ENCODE measurements at places on chromosomes 2 and 18. TPM values are rescaled to one million over a fixed set of nuclear protein-coding genes. Genes with fewer than 3 reads are reported as not detected.
A peak's percentile ranks its signal among the peaks of the same experiment; 100 is the strongest.

The TTR gene
- not detected for total RNA-seq

The SERPINB11 gene
- not detected for total RNA-seq

The SANBR gene
- 13.8 TPM for total RNA-seq

GRCh38 chr2:240646900-240647502 lies 21.7 kb downstream of the GPR35 start:
- H3K4me1 ChIP-seq, result no peaks in the 10 kb centered on the region
- H3K4me3 ChIP-seq, result no peak overlapping the region
- H3K36me3 ChIP-seq, result no peaks in the 10 kb centered on the region
- peaks cover 10% of the 10 kb centered on the region for H3K27me3 ChIP-seq

DNA sequence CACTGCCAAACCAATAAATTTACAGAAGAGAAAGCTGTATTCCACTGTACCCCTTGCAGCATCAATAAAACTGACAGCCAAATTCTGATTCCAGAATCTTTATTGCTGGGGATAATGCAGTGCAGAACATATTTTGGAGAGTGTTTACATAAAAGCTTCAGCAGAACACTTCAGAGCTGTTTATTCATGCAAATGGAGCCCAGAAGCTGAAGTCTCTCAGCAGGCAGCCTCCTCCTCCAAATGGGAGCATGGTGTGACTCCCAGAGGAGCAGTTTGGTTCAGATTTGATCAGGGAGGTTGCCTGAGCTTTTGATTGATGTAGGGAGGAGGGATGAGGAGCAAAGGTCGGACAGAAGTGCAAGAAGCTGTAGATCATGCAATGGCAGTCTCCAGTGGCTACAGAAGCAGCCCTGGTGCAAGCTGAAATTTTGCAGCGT lies 22.4 kb downstream of the LHCGR start:
- no peak overlapping the region for H3K27ac ChIP-seq
- no peaks in the 10 kb centered on the region for H3K36me3 ChIP-seq
- no peaks in the 10 kb centered on the region for H3K27me3 ChIP-seq
- no peak overlapping the region for H3K4me3 ChIP-seq

DNA sequence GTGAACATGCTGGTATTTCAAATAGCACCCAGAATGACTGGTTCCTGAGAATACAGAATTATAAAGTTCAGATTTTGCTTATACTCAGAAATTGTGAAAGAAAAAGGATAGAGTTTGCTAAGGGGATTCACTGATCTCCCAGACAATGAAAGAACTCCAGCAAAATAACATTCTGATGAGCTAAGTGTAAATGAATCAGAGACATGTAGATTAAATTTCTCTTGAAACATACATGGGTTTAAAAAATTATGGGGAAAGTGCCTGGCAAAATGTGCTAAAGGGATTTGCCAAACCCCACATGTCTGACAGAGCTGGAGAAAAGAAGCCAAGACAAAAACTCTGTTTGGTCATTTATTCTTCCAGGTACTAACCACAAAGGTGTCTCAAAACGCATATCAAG lies 116.3 kb downstream of the FTCDNL1 start:
- no peak overlapping the region for H3K27ac ChIP-seq
- no peaks in the 10 kb centered on the region for H3K36me3 ChIP-seq
- peaks cover 17% of the 10 kb centered on the region for H3K4me1 ChIP-seq

DNA sequence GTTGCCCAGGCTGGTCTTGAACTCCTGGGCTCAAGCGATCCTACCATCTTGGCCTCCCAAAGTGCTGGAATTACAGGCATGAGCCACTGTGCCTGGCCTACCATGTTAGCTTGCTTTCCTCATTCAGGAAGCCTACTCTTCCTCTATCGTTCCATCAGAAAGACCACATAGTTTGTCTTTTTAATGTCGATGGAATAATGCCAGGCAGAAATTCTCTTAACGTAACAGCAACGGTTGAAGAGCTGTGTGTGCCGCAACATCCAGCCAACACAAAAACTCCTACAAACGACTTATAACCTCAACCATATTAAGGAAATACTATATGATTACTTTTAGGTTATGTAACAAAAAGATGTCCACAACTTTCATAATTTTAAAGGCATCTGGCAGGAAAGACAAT lies 10.5 kb downstream of the ITGB1BP1 start:
- no peaks in the 10 kb centered on the region for H3K27me3 ChIP-seq

- no peaks in the 10 kb centered on the region for H3K27me3 ChIP-seq
Measured at GRCh38 chr2:40721595-40721994, 269.7 kb upstream of the SLC8A1 start.

DNA sequence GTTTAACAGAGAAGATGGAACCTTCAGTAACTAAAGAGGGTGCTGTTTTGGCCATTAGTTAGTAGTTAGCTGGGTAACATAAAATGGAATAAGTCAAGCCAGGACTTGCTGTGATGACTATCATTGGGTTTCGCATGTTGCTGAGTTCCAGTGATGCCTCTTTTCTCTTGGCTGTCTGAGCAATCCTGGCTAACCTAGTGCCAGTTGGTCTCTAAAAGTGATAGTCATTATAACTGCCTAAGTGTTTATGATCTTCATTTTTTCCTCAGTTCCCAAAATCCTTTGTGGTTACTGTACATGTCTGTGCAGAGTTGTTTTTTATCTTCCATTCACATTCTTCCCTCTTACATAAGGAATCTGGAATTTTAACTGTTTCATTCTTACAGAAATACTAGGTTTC lies 33.4 kb downstream of the WDR43 start:
- H3K27me3 ChIP-seq, result no peaks in the 10 kb centered on the region
- no peak overlapping the region for H3K4me3 ChIP-seq
- DNase-seq, result no peak
- no peaks in the 10 kb centered on the region for H3K36me3 ChIP-seq
- H3K4me1 ChIP-seq, result no peaks in the 10 kb centered on the region

DNA sequence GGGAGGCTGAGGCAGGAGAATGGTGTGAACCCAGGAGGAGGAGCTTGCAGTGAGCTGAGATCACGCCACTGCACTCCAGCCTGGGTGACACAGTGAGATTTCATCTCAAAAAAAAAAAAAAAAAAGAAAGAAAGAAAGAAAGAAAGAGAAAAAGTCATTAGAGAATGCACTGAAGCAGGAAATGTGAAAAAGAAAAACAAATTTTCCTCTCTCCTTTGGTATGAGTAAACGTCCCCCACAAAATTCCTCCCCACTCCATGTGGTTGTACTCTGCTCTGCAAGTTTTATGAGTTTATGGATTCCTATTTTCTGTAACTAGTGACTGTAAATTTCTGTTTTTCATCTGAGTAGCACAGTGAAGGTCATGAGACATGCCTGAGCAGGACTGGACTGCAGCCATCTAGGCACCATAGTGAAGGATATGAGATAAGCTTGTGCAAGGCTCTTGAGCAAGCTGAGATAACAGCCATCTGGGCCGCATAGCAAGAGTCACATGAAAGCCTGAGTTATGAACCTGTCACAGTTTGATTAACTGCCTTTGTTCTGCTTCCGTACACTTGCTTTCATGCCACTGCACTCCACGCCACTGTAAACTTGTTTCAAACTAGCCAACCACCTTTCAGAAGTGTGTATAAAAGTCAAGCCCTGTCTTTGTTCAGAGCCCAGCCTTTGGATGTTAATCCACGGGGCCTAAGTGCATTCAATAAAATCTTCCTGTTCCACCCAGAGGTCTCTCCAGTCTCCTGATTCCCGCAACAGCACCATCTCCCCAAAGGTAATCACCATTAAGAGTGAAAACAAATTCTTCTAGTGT lies 50.2 kb downstream of the SKA1 start:
- H3K27ac ChIP-seq, result no peak overlapping the region
- no peaks in the 10 kb centered on the region for H3K27me3 ChIP-seq
- no peaks in the 10 kb centered on the region for H3K4me1 ChIP-seq
- H3K36me3 ChIP-seq, result no peaks in the 10 kb centered on the region
- no peak for DNase-seq

- no peak overlapping the region for H3K4me3 ChIP-seq
- H3K36me3 ChIP-seq, result no peaks in the 10 kb centered on the region
- H3K27ac ChIP-seq, result no peak overlapping the region
- DNase-seq, result no peak
Measured at GRCh38 chr18:47246027-47246971, 5.2 kb downstream of the SKOR2 start.

- no peak overlapping the region for H3K27ac ChIP-seq
- H3K36me3 ChIP-seq, result no peaks in the 10 kb centered on the region
- H3K4me1 ChIP-seq, result no peaks in the 10 kb centered on the region
- no peaks in the 10 kb centered on the region for H3K27me3 ChIP-seq
Measured at GRCh38 chr2:66202586-66202985, 232.3 kb upstream of the MEIS1 start.

- no peak overlapping the region for H3K4me3 ChIP-seq
- H3K27ac ChIP-seq, result no peak overlapping the region
- no peak for DNase-seq
- H3K27me3 ChIP-seq, result no peaks in the 10 kb centered on the region
- no peaks in the 10 kb centered on the region for H3K36me3 ChIP-seq
Measured at GRCh38 chr18:2692508-2692907, 37.0 kb downstream of the SMCHD1 start.

DNA sequence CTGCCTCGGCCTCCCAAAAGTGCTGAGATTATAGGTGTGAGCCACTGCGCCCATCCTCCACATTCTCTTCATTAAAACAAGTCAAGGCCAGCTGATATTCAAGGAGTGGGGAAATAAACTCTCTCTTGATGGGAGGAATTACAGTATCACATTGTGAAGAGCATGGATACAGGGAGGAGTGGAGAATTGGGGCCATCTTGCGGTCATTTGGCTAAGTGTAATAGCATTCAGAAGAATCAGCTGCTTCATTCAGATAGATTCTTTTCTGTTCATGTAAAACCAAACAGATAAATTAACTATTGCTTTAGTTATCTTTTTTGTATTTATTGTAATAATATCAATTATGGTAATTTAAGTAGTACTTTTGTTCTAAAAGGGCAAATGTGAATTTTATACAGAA lies 156.3 kb downstream of the UBR3 start:
- no peak for DNase-seq
- no peaks in the 10 kb centered on the region for H3K4me1 ChIP-seq
- H3K27ac ChIP-seq, result no peak overlapping the region
- no peak overlapping the region for H3K4me3 ChIP-seq
- H3K36me3 ChIP-seq, result peaks cover 17% of the 10 kb centered on the region
- H3K27me3 ChIP-seq, result no peaks in the 10 kb centered on the region

DNA sequence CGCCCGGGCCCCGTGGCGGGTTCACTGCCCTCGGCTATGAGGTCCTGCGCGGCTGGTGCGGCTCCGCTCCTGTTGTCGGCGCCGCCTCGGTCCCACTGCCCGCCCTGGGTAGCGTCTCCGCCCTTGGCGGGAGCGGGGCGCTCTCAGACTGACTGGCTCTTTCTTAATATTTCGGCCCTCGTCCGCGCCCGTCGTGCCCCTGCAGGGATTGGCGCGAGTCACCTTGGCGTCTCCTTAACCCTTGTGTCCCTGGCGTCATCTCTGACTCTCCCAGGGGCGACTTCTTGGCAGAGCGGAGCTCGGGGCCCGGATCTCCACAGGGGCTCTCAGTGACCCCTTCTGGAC lies 1.3 kb downstream of the PTMA start:
- peak overlapping the region; percentile 98 for H3K27ac ChIP-seq
- H3K4me3 ChIP-seq, result peak overlapping the region; percentile 82
- no peaks in the 10 kb centered on the region for H3K36me3 ChIP-seq
- H3K27me3 ChIP-seq, result no peaks in the 10 kb centered on the region

- no peaks in the 10 kb centered on the region for H3K4me1 ChIP-seq
- H3K27ac ChIP-seq, result no peak overlapping the region
- H3K27me3 ChIP-seq, result no peaks in the 10 kb centered on the region
Measured at GRCh38 chr18:4356929-4357328, 98.2 kb downstream of the DLGAP1 start.

GRCh38 chr2:170943041-170943440 lies 14.0 kb downstream of the GORASP2 start:
- no peaks in the 10 kb centered on the region for H3K36me3 ChIP-seq
- DNase-seq, result no peak
- no peak overlapping the region for H3K27ac ChIP-seq
- H3K4me3 ChIP-seq, result no peak overlapping the region
- H3K27me3 ChIP-seq, result no peaks in the 10 kb centered on the region
- H3K4me1 ChIP-seq, result no peaks in the 10 kb centered on the region

- no peak for DNase-seq
- H3K27me3 ChIP-seq, result no peaks in the 10 kb centered on the region
- peak overlapping the region; percentile 99 for H3K27ac ChIP-seq
- H3K36me3 ChIP-seq, result no peaks in the 10 kb centered on the region
- H3K4me3 ChIP-seq, result peak overlapping the region; percentile 96
Measured at GRCh38 chr18:2654928-2655177, 673 bp upstream of the SMCHD1 start.

- no peak overlapping the region for H3K27ac ChIP-seq
- H3K4me1 ChIP-seq, result no peaks in the 10 kb centered on the region
- no peaks in the 10 kb centered on the region for H3K27me3 ChIP-seq
- H3K36me3 ChIP-seq, result no peaks in the 10 kb centered on the region
Measured at GRCh38 chr2:236614551-236614950, 44.9 kb downstream of the ACKR3 start.
